ENCODE measurements at places on chromosomes 6 and 20.

GRCh38 chr6:39881851-39882530, 52.3 kb downstream of the MOCS1 start:
- DNase-seq = no peak

DNA sequence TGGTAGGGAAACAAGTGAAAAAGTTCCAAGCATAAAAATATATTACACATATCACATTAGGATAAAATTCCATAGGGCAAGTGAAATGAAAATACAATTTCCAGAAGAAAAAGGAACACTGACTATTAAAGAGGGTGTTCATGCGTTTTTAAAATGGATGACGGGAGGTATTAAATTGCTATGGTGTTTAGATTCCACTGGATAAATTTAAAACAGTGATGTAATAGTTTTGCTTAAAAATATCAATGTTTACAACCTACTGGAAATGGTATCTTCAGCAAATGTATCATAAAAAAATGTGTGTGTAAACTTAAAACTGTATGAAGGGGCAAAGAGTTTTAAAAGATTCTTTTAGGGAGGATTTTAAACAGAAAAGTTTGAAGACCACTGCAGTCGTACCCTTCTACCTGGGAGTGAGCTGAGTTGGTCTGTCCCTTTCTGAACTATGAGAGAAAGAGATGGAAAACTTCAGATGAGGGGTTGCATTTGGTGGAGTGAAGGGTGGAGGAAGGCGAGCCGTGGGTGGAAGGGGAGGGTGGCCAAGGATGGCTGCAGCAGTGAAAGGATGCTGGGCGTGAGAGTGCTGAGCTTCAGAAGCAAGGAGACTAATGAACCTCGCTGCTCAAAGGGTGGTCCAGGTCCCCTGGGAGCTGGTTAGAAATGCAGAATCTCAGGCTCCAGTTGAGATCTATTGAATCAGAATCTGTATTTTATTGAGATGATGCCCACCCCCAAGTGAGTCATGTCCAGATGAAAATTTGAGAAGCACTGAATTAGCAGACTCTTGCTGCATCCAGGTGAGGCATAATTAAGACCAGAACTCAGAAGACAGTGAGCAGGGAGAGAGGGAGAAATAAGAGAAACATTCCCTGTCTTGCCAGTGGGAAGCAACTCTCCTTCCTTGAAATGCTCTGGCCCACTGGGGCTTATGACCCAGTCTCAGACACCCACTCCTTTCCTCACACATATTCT, 54.5 kb upstream of the MRPS10 start:
- no peak for DNase-seq

DNA sequence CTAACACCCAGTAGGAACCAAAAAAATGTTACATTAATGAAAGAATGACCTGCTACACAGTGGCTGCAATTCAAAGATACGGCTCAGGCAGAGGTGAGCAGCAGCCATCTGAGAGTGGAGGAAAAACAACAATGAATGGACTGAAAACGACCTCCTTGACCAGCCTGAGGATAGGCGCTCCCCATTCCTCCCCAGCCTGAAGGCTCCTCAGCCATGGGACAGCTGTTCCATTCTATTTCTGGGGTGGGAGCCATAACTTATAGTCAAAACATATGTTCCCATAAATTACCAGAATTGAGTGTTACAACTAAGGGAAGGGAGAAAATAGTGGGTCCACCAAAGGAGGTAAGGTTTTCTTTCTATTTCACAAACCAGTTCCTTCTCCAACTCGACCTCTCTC, 27.2 kb downstream of the FYN start:
- no peak for DNase-seq

- DNase-seq = no peak
These were observed 36.4 kb downstream of the MYLK4 start for GRCh38 chr6:2714111-2714895.

DNA sequence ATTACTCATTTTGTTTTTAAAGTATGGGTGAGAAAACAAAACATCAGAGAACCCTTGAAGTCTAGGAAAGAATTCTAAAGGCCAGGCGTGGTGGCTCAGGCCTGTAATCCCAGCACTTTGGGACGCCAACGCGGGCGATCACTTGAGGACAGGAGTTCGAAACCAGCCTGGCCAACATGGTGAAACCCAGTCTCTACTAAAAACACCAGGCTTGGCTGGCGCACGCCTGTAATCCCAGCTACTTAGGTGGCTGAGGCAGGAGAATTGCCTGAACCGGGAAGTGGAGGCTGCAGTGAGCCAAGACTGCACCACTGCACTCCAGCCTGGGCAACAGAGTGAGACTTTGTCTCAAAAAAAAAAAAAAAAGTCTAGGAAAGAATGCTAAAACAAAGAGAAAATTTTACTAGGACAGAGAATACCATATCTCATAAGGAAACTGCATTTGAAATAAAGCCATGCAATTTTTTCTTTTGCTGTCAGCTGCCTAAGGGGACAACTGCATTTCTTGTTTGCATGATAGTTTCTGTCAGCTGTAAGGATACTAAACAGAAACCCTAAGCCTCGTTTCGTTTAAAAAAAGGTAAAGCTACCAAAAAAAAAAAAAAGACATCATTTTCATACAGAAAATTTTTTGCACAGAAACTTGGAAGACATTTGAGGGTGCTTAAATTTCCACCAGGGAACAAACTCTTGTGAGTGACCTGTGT, 32.1 kb downstream of the SMLR1 start:
- DNase-seq = no peak

DNA sequence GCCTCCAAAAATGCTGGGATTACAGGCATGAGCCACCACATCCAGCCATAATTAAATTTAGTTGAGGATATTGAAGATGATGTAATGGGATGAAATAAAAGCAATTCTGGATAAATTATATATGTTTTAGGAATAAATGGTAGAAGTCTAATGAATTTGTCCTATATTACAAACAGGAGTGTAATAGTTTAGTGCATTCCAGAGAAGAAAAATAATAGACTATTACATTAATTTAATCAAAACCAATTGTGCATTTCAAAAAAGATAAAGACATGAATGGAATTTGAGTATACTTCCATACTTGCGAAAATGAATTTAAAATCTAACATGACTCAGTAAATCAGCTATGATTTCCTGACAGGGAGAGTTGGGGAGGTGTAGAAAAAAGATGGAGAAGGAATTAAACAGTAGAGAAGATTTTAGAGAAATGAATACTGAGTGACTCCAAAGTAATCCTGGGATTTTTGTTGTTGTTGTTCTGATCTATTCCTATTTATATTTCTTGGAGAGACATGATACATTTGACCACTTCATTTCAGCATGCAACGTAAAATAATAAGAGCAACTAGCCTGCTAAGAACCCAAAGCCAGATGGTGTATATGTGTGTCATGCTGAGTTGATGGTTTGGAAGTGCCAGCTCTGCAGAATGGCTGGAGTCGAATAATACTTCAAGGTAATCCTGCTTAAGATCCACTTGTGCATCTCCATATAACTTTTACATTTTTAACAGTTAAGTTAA, 67.4 kb downstream of the AIG1 start:
- DNase-seq = no peak

GRCh38 chr20:39736434-39737327, 774.5 kb downstream of the DHX35 start:
- no peak for DNase-seq

DNA sequence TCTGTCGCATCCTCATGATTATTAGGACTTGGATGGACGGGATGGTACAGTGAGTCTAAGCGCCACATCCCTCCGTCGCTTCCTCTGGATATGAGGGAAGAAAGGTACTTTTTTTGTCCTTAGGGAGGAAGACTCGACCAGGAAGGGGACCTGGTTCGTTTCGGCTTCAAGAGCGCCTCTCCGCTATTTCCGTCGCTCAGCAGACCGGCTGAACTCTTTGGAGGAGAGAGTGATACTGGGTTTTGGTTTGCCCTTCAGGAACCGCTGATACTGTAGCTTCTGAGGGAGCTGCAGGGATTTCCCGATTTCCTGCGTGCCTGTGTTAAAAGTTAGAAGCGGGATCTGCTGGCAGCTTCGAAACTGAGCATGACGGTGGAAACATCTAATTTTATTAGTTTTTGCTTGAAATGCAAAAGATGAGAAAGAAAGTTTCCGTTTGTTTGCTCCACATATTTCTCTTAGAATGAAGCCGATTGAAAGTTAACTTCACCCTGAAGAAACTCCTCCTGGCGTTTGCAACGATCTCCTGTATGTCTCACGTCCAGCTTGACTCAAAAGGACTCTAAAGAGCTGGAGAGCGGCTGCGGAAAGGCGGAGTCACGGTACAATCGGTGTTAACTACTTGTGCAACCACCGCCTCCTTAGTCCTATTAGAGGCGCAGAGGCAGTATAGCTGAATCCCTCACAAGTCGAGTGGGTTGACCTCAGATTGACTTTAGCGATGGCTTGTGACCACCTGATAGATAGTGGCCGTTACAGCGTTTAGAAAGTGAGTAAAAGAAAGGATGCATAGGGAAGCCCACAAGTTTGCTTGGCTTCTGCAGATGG, 129.4 kb downstream of the TRIM27 start:
- DNase-seq = no peak

- no peak for DNase-seq
These were observed 460.4 kb upstream of the MARCKS start for GRCh38 chr6:113396730-113397129.

GRCh38 chr6:36124881-36125280, 5.4 kb upstream of the MAPK13 start:
- no peak for DNase-seq

- no peak for DNase-seq
These were observed 2.5 kb downstream of the LY6G6D start for GRCh38 chr6:31717499-31718222.

DNA sequence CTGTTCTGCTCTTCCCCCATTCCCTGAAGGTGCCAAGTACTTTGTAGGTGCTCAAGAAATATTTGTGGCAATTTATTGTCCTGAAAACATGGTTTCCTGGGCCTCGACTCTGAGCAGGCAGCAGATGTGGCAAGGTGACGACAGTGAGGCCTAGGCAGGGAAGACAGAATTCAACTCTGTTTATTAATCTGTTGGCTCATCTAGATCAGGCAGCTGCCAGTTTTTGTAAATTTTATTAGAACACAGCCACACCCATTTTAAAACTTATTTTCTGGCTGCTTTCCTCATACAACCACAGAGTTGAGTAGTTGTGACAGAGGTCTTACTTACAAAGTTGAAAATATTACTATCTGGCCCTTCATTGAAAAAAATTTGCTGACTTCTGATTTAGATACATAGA, 24.5 kb downstream of the MAPK14 start:
- DNase-seq = no peak

GRCh38 chr6:45959534-45960145, 56.0 kb downstream of the CLIC5 start:
- no peak for DNase-seq

- no peak for DNase-seq
These were observed 60.2 kb downstream of the RIPOR2 start for GRCh38 chr6:24875534-24875901.

GRCh38 chr6:56756219-56756789, 113.6 kb upstream of the DST start:
- DNase-seq = no peak

GRCh38 chr6:116314218-116314617, 34.5 kb upstream of the TSPYL1 start:
- DNase-seq = no peak

GRCh38 chr6:74936886-74937285, 269.0 kb downstream of the COL12A1 start:
- DNase-seq = no peak

- no peak for DNase-seq
These were observed 53.8 kb downstream of the NCOA6 start for GRCh38 chr20:34771680-34772081.

DNA sequence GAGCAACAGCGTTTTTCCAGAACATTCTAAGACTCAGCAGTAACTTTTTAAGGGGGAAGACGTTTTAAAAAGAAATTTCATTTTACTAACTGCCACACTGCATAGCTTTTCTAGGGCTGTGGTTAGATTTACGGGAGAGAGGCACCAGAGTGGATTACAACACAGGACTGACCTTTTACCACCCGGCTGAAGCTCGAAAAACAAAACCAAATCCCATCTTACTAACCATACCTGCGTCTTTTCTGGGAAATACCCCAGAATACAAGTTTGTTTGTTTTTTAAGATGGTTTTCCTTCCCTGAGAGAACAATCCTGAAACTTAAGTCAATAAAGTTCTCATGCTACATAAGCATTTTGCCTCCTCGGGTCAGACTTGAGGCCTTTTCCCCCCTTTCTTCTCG, 209.3 kb upstream of the SOX4 start:
- no peak for DNase-seq
